ENCODE measurements at places on chromosomes 5 and 9.

DNA sequence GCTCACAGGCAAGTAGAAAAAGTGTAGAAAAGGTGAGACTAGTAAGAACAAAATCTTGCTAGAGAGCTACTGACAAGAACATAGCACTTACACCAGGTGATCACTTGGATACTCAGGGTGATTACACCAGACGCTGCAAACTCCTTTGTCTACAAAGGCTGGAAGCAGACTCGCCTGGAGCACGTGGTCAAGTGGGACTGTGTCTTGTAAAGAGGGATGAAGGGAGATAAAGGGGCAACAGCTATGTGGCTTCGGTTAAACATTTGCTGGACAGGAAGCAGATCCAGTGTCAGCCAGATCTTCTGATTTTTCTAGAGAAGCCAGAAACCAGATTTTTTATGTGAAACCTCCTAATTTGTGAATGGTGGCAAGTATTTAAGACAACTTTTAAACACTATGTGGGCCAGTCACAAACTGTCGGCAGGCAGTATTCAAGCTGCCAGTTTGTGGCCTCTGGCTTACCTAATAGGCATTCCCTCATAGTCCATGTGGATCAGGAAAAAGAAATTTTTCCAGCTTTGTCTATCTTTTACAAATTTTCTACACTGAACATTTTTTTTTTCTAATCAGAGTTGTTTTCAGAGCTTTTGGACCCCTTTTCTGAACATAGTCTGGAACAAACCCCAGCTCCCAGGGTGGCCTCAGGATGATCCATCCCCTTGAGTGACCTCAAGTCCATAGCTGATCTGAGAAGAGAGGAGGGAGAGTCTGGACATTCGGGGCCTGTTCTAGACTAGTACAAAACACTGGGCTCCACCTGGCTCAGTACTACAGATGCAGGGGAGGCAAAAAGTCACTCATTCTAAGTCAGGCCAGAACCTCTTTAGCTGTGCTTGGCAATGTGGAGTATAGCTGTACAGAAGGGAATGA is 262.9 kb downstream of the ARRDC3 start:
- DNase-seq, result no peak

DNA sequence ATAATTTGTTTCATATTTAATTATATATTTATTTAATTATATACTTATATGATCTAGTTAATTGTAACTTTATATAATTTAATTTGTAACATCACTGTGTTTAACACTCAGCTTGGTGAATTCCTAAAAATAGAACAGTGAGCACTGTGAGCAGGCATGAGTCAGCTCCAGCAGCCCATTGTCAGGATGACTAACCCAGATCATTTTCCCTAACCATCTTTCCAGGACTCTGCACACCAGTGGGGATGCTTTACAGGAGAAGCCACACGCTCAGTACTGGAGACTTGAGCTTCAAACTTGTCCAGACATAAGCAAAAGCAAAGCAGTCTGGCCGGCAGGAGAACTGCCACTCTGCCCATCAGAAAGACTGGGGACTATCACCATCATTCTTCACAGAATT is 446.2 kb upstream of the TRPC7 start:
- DNase-seq, result no peak

DNA sequence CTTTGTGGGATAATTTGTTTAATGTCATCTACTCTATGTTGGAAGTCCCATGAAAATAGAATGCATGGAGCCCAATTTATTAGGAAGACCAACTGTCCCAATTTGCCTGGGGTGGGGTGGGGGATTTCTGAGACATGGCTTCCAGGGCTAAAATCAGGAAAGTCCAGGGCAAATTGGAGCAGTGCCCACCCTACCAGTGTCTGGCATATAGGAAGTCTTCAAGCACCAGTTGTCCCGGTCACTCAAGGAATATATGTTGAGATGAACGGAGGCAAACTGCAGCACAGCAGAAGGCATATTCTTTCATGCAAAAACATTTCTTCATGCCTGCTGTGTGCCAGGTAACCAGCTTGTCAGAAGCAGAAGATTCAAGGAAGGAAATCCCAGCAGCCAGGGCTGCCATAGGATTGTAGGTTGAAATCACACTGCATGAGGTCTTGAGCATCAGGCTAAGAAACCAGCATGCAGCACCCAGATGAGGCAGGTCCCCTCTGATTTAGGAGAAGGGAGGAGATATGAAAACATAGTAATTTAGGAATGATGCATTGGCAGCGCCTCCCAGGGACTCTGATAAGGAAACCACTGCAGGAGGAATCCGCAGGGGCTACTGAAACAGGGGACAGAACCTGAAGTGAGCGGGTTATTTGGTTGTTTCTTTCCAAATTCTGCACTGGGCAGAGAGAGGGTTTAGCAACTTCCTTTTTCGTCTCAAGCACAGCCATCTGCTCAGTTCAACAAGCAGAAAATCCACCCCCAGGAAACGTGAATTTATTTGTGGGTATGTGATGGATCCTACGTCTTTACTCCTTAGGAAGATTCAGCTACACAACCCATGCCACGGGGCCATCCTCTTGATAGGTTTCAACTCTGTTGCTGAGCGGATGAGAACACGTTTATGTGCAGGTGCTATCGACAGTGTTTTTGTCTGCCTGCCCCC is 112.6 kb upstream of the CPEB4 start:
- no peak for DNase-seq

GRCh38 chr5:41871852-41872251 is 1.6 kb upstream of the OXCT1 start:
- DNase-seq, result no peak

GRCh38 chr5:68155940-68156339 is 59.6 kb upstream of the PIK3R1 start:
- DNase-seq, result no peak

DNA sequence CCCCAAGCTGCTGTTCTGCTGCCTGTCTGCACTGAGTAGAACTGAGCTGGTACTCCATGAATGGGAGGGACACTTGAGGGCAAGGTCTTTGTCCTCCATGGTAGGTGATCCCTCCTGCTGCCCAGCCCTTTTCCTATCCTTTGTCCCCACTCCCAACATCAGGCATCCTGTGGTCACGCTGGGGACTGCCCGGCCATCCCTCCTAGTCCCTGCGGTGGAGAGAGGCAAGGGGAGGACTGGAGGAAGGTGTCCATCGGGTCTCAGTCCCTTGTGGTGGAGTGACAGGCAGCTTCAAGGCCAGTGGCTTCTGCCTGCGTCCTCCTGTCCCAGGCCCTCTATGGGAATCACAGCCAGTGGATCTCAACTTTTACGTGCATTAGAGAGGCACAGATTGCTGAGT is 25.9 kb downstream of the ROR2 start:
- DNase-seq, result no peak
